ENCODE measurements at places on chromosomes 4 and X.

GRCh38 chrX:74178536-74178935 lies 125.4 kb upstream of the ZCCHC13 start:
- DNase-seq = no peak

DNA sequence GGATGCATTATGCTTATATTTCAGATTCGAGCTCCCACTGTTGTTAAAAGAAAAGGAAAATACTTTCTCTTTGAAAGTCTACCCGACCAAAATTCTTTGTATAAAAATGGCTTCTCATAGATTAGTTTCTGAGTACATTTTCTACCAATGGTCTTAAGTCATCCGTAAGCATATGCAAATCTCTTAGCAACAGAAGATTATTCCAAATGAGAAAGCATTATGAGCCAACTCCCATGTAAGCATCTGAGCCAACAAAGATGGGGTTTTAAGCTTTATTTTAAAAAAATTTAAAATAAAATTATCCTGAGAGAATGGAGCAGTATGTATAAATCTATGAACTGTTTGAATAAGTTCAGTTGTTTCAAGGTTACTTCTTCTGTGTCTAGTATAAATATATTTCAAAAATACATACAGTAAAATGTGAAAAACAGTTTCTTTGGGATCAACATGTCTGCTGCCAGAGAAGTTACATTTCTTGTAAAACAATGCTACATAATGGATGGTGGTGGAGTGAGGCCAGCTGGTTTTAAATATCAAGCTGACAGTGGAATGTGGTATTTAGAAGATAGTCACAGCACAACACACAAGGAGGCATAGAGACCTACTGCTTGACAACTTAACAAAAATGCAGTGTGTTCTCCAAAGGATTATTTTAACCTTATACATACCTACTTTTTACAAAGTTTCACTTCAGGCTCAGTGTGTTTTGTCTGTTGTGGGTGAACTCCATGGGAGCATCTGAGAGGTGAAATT lies 199.5 kb upstream of the DIPK2B start:
- no peak for DNase-seq

- no peak for DNase-seq
Measured at GRCh38 chr4:104524591-104524990, 29.9 kb upstream of the CXXC4 start.

GRCh38 chrX:85107407-85107806 lies 103.7 kb downstream of the APOOL start:
- no peak for DNase-seq

GRCh38 chr4:40672528-40673522 lies 43.2 kb upstream of the RBM47 start:
- peak; percentile 53 for DNase-seq
